AML-193 (cell line): ENCODE measurements at places on chromosomes 16 and 17.

DNA sequence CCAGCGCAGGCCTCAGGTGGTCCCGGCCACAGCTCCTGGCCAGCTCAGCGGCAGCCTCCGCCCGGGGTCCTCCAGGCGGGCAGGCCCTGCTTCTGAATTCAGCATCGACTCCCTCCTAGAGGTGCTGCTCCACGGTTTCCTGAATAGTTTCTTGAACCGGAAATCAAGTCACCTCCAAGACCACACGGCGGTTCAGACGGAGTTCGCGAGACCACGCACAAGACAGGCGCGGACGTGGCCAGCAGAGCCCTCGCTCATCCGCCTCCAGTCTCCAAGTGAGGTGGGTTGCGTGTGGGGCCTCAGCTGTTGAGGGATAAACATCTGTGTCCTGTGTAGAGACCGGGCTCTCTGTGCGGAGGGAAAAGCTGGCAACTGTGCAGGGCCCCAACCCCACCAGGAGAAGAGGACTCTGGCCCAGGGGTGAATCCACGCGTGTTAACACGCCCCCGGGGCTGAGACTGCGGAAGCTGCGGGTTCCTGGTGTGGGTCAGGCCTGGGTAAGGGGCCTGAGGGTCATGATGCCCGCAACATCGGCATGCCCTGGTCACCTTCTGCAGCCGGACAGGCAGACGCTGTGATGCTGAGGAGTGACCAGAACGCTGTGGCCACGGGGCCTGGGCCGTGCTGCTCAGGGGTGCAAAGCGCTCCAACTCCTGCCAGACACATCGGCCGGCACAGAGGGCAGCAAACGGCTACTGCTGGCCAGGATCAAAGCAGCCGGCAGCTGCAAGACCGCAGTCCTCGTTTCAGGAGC is 55.0 kb upstream of the METRNL start:
- no peak for DNase-seq

DNA sequence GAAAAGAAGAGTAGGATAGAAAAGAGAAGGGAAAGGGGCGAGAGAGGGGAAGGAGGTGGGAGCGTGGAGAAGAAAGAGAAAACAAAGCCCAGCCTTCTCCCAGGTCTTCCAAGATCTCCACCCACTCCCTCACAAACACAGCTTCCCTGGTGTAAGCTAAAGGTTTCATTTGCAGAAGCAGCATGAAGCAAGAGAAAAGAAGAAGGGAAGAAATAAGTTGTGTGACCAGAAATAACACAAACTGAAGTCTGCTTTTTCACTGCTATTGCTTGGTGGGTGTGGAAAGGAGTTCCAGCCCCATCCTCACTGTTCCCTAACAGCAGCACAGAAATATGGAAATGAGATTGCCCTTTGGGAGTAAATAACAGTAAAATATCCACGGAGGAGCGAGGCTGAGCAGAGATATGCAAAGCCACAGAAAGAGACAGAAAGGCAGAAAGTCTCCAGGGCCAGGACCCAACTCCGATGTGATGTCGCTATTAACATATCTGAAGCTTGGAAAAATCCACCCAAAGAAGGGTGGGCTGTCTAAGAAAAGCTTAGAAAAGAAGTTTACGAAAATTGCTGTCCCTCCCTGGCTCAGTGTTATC is 10.3 kb upstream of the GAS7 start:
- DNase-seq, result no peak

- DNase-seq, result peak; percentile 69
Measured at GRCh38 chr17:36183001-36183971, 6.8 kb upstream of the TBC1D3B start.

DNA sequence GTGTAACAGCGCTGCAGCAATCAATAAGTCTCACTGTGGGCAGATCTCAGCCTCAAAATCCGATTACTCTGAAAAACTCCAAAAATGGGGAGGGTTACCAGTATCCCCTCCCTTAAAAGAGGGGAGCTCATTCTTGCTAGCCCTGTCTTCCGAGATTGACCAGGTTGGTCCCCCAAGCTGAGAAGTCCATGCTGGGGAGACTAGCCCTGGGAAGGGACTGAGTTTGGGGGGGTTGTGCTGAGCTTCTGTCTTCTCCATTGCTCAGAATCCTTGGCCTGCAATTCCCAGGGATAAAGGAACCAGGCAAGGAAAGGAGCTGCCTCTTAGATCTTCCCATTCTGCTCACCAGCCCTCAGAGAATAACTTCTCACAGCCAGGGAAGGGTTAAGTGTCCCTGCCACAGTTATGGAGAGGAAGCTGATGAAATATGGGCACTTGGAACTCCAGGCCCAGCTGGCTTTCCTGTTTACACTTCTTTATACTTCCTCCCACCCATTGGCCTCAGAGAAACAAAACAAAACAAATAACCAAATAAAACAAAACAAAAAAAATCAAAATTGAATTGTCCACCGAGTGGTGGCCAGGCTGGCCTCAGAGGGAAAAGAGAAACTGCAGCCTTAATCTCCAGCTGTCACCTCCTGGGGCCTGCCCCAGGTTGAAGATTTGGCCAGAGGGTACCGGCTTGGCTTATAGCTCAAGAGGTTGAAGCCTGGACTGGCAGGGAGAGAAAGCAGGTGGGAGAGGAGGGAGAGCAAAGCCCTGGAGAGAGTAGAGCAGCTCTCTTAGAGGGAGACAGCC is 2.6 kb downstream of the HOXB3 start:
- DNase-seq, result no peak

GRCh38 chr17:77363821-77364361 is 223.1 kb downstream of the SEC14L1 start:
- no peak for DNase-seq

- no peak for DNase-seq
Measured at GRCh38 chr17:3929764-3930163, 13.5 kb upstream of the P2RX1 start.

DNA sequence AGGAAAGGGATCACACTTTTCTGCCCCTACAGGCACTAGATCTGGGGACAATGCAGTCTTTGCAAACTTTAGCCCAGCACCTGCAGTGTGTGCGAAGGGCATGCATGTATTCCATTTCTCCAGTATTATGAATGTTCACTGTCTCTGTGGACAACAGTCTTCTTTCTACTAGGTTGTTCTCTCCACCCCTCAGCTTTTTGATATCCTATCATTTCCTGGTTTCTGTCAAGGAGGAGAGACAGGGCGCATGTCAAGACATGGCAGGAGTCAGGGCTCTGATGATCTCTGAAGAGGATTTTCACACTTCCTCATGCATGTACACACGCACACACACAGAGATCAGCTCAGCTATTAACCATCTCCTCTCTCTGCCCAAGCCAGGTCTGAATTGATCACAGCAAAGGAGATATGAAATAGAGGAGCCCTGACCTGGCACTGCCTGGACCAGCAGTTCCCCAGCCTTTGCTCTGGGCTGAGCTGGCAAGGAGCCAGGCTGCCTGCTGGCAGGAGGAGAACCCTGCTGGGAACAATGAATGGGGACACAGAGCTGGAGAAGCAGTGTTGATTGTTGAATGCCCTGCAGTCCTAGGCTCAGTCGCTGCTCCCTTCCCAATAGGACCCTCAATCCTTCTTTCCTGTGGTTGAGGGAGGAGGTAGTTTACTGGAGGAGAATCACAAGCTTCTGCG is 2.6 kb downstream of the GPR179 start:
- DNase-seq, result no peak

DNA sequence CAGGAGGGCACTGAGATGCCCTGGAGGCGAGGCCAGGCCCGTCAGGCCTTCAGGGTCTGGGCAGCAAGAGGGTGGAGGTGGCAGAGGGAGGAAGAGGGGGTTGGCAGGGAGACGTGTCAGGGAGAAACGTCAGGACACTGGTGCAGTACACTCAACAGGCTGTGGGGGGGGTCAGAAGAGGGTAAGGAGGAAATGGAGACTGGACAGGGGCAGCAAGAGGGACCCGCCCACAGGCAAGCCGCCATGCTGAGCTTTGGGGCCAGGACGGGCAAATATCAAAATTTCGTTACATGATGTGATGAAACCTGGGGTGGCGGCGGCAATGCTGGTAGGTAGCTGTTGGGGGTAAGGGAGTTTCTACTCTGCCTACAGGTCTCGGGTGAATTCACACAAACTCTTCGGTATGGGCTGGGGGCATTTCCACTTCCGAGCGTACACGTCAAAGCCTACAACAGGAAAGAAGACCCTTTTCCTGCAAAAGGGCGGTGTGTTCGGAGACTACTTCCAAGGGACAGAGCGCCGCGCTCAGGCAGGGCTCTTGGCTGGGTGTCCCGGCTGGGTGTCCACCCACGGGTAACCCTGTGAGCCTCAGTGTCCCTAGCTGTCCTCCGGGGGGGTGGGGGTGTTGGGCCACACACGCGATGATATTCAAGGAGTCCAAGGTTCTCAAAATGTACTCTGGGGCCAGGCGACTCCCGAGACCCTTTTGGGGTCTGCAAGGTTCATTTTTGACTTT is 43.3 kb upstream of the ATP2A3 start:
- no peak for DNase-seq

DNA sequence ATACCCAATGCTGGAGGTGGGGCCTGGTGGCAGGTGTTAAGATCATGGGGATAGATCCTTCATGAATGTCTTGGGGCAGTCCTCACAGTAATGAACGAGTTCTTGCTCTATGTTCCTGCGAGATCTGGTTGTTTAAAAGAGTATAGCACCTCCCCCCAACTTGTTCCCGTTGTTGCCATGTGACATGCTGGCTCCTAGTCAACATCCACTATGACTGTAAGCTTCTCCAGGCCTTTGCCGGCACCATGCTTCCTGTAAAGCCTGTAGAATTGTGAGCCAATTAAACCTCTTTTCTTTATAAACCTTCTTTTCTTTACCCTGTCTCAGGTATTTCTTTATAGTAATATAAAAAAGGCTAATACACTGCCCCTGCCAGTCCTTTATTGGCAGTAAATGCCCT is 33.3 kb downstream of the RANBP10 start:
- no peak for DNase-seq

GRCh38 chr17:64520359-64520758 is 13.6 kb downstream of the CEP95 start:
- DNase-seq, result no peak

GRCh38 chr16:50668368-50669008 is 12.6 kb downstream of the SNX20 start:
- no peak for DNase-seq

GRCh38 chr16:84407588-84408313 is 39.4 kb downstream of the ATP2C2 start:
- DNase-seq, result no peak

GRCh38 chr16:50386774-50387173 is 18.0 kb upstream of the BRD7 start:
- no peak for DNase-seq

DNA sequence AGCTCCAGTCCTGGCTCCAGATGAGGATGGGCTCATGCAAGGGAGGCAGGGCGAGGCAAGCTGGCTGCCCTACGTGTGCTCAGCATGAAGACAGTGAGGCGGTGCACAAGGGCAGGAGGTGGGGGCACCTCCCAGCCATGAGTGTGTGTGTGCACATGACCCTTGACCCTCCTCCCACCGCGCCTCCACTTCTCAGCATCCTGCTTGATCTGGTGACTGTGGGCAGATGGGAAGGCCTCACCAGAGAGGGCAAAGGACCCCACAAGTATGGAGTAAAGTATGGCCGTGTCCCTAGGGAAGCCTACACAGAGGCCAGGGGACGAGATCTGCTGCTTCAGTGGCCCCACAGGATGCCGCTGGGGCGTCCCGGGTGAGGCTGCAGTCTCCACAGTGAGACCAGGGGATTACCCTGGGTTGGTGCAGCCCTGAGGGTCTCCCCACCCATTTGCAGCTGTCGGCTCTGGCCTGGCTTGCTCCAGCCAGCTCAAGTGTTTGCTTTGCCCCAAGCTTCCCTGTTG is 7.9 kb upstream of the RNF222 start:
- DNase-seq, result no peak

DNA sequence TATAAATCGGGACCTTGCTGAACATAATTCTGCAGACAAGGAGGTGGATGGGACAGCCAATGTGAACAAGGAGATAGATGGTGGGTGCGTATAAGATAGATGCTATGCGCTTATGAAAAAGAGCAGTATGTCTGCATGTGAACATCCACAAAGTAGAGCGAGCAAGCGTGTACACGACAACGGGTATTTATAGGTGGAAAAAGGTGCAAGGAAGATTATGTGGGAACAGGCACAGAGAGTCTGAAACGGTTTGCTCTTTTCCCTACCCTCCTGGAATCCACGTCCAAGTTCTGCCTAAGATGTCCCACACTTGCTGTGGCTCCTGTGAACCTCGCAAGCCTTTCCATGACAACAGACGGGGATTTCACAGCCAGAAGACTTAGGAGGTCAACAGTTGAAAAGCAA is 43.0 kb downstream of the SNX11 start:
- no peak for DNase-seq
